Brain microvascular endothelial cell (primary cell): ENCODE measurements at places on chromosomes 3 and 15.

DNA sequence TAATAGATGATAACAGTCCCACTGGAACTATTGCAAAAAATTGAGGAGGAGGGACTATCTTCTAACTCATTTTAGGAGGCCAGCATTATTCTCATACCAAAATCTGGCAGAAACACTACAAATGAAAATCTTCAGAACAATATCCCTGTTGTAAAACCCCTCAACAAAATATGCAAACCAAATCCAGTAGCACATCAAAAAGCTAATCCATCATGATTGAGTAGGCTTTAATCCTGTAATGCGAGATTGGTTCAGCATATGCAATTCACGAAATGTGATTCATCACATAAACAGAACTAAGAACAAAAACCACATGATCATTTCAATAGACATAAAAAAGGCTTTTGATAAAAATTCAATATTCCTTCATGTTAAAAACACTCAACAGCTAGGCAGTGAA is 23.9 kb upstream of the PLSCR2 start:
- DNase-seq, result no peak

DNA sequence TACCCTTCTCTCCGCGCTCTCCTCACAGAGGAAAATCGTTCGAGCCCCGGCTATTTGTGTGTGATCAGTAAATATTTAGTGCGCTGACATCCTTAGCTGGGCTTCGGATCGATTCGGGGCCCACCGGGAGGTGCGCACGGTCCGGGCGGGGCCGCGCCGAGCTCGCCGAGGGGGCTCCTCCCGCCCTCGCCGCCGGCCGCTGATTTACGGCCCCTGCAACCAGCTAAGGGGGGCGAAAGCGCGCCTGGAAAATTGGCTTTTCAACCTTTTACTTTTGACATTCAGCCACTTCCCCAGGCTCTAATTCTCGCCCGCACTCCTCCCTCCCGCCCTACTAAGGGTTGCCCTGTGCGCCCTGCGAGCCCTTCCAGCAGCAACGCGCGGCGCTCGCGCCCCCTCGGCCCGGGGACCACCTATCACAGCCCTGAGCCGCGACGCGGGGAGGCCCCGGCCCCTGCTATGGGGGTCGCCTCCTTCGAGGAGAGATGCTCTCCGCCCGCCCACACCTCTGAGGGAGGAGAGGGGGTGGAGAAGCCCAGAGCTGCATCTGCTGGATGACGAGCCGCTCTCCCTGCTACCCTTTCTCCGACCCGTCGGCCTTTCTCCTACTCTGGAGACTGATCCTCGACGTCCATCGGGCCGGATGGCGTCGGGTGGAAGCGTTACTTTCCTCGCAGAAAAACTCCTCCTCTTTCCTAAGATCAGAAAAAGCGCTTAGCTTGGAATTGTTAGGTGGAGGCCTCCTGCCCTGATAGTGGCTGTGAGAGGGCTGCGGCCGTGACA is 7.8 kb upstream of the NR2F2 start:
- DNase-seq, result no peak

- DNase-seq, result no peak
Observed at GRCh38 chr15:66877477-66878271, 175.6 kb downstream of the SMAD6 start.

GRCh38 chr3:147407498-147408187 is 1.3 kb upstream of the ZIC4 start:
- no peak for DNase-seq

GRCh38 chr15:69055251-69055650 is 40.8 kb downstream of the NOX5 start:
- DNase-seq, result no peak

DNA sequence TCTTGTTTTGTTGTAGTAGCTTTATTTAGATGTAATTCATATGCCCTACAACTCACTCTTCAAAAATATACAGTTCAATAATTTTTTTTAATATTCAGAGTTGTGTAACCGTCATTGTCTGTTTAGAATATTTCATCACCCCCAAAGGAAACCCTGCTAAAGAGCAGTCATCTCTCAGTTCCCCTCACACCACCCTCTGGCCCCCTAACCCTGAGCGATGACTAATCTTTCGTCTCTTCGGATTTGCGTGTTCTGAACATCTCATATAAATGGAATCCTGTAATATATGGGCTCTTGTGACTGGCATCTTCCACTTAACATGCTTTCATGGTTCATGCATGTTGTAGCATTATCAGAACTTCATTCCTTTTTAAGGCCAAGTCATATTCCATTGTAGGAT is 183.8 kb downstream of the ATG7 start:
- peak; percentile 94 for DNase-seq

DNA sequence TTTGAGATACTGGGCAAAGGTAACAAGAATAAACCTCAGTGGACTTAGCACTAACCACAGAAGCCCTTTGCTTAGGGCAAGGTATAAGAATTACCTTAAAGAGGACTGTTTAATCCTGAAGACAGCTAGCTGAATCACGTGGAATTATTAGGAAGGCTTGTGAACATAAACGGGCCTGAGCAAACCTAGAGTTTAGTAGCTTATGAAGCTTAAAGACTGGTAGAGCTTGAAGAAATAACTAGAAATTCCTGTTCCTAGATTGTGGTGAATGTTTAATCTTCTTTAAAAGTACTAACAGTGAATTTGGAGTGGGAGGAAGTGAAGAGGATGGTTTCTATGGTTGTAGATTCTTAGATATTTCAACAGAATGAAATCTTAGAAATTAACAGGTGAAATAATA is 428.9 kb upstream of the THRB start:
- DNase-seq, result no peak

- no peak for DNase-seq
Observed at GRCh38 chr15:39502082-39502447, 78.8 kb upstream of the THBS1 start.
